ENCODE measurements at places on chromosomes 1 and 21. TPM values are rescaled to one million over a fixed set of nuclear protein-coding genes. Genes with fewer than 3 reads are reported as not detected.

RPE65 gene
- not detected for total RNA-seq

RGS1 gene
- total RNA-seq: 306 TPM

DNA sequence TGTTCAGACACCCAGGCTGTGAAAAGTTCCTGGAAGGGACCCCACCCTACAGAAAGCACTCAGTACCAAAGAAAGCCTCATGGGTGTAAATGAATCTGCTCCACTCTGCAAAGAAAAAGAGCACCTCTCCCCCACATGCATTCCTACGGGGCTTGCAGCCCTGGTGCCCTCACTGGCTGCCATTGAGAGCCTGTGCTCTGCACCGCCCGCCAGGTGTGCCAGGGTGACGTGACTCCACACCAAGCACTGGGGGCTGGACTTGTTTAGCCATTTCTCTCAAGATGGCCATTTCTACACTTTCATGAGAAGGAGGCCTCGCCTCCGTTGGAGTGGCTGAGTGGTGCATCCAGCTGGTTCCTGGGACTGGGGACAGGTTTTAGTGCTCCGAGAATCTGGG is 380.5 kb upstream of the VAMP3 start:
- DNase-seq: no peak

- no peak for DNase-seq
Measured at GRCh38 chr1:219372916-219373615, 199.4 kb downstream of the LYPLAL1 start.

DNA sequence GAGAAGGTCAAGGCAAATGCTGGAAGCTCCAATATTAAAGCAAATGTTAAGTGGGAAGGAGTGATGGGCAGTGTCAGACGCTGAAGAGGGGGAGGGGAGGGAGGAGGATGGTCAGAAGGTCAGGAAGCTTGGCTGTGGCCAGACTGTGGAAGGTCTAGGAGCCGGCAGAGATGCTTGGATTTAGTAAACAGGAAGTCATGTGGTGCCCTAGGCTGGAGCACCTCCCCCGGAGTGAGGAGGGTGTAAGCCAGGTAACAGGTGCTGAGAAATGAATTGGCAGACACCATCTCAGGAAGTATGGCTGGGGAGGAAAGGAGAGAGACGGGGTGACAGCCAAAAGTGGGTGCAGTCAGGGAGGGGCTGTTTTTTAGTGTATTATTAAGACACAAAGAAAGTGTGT is 17.7 kb downstream of the CSMD2 start:
- no peak for DNase-seq

GRCh38 chr1:183982172-183982963 is 55.2 kb downstream of the COLGALT2 start:
- no peak for DNase-seq

- DNase-seq: no peak
Measured at GRCh38 chr1:178538192-178538916, 25.4 kb downstream of the TEX35 start.

DNA sequence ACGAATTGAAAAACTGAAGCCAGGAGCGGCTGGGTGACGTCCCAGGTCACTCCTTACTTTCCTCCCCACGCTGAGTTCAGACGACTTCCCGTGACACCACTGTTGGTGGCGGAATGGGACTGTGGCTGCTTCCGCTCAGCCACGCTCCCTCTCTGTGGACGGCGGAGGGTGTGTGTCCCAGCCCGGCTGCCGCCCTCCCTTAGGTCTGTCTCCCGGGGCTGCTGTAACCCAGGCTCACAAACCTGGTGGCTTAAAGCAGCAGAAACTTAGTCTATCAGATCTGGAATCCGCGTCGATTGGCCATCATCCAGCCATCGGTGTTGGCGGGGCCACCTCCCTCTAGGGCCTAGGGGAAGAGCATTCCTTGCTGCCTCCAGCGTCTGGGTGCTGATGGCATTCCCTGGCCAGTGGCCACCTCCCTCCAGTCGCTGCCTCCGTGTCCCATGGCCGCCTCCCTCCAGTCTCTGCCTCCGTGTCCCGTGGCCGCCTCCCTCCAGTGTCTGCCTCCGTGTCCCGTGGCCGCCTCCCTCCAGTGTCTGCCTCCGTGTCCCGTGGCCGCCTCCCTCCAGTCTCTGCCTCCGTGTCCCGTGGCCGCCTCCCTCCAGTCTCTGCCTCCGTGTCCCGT is 17.5 kb downstream of the TRPM2 start:
- no peak for DNase-seq

Measured in natural killer cell (primary cell).